ENCODE measurements at places on chromosomes 2 and 18. TPM values are rescaled to one million over a fixed set of nuclear protein-coding genes. Genes with fewer than 3 reads are reported as not detected.

Gene SCG2
- total RNA-seq, result 0.19 TPM

Gene NEU2
- not detected for total RNA-seq

Gene GKN2
- total RNA-seq, result not detected

Gene LIPG
- 2.2 TPM for total RNA-seq

Gene DPP10
- total RNA-seq, result not detected

Gene RALB
- total RNA-seq, result 50.8 TPM

Gene PTPRM
- total RNA-seq, result 133 TPM

Gene MEP1B
- 0.42 TPM for total RNA-seq

Gene SPP2
- total RNA-seq, result not detected

Gene CNDP1
- not detected for total RNA-seq

Gene OSBPL1A
- 162 TPM for total RNA-seq

Gene AOX1
- total RNA-seq, result 220 TPM

Gene IL37
- not detected for total RNA-seq

Gene KATNAL2
- total RNA-seq, result 4.8 TPM

Measured in mesenteric fat pad (tissue), 1 donor.